PC-3 (cell line): ENCODE measurements at places on chromosomes 1 and 21. TPM values are rescaled to one million over a fixed set of nuclear protein-coding genes. Genes with fewer than 3 reads are reported as not detected.

Gene ZFP69B
- total RNA-seq: 2.5 and 3.0 TPM in 2 replicates

Gene CFHR3
- not detected in 2 replicates for total RNA-seq

Gene OR2AK2
- 0.11 TPM in 1 of 2 replicates, not detected in the other for total RNA-seq

Gene CCDC190
- total RNA-seq: 0.62 TPM in 1 of 2 replicates, not detected in the other

Gene MAP7D1
- total RNA-seq: 113 and 160 TPM in 2 replicates

Gene POU3F1
- total RNA-seq: not detected in 2 replicates

Gene FNBP1L
- 27.6 and 28.3 TPM in 2 replicates for total RNA-seq

Gene PTPRF
- 67.4 and 100 TPM in 2 replicates for total RNA-seq

Gene MAP10
- not detected in 2 replicates for total RNA-seq

Gene LIN28A
- not detected in 2 replicates for total RNA-seq

Gene ORC1
- total RNA-seq: 23.7 and 28.9 TPM in 2 replicates

Gene FALEC
- total RNA-seq: 0.73 TPM in 1 of 2 replicates, not detected in the other

Gene DBT
- 5.1 and 6.1 TPM in 2 replicates for total RNA-seq

Gene LRRC7
- 0.04 TPM in 1 of 2 replicates, not detected in the other for total RNA-seq

Gene NUDC
- 149 and 198 TPM in 2 replicates for total RNA-seq

Gene TCP10L
- 0.23 and 2.1 TPM in 2 replicates for total RNA-seq

Gene FCRL6
- total RNA-seq: not detected in 2 replicates

Gene WNT9A
- 22.2 and 36.6 TPM in 2 replicates for total RNA-seq

Gene TMEM69
- 26.6 and 28.5 TPM in 2 replicates for total RNA-seq

Gene PHACTR4
- total RNA-seq: 9.1 and 12.7 TPM in 2 replicates

Gene OR6N1
- total RNA-seq: not detected in 2 replicates

Gene PALMD
- total RNA-seq: 8.0 and 8.2 TPM in 2 replicates

Gene C1orf210
- 10.4 and 17.8 TPM in 2 replicates for total RNA-seq

Gene CD1E
- not detected in 2 replicates for total RNA-seq

Gene PPOX
- 21.8 and 22.9 TPM in 2 replicates for total RNA-seq

Gene TFAP2E
- total RNA-seq: 0.26 and 1.4 TPM in 2 replicates

Gene SYF2
- 29.8 and 31.0 TPM in 2 replicates for total RNA-seq

Gene FMO1
- total RNA-seq: not detected in 2 replicates

Gene AMY1C
- not detected in 2 replicates for total RNA-seq

Gene LDLRAD2
- not detected in 2 replicates for total RNA-seq

Gene MFAP2
- 1.8 and 3.1 TPM in 2 replicates for total RNA-seq

Gene IL23R
- not detected in 2 replicates for total RNA-seq

Gene ABCA4
- 0.23 and 0.29 TPM in 2 replicates for total RNA-seq

Gene KANK4
- total RNA-seq: not detected in 2 replicates

Gene RNU1-3
- total RNA-seq: under 0.01 TPM in 2 replicates

Gene COL11A1
- total RNA-seq: not detected in 2 replicates

Gene KLF17
- 0.26 and 0.58 TPM in 2 replicates for total RNA-seq

Gene OR2L8
- not detected in 2 replicates for total RNA-seq

Gene SHISAL2A
- total RNA-seq: not detected in 2 replicates

Gene LCE1A
- not detected in 2 replicates for total RNA-seq

Gene FNDC5
- total RNA-seq: 0.22 and 0.35 TPM in 2 replicates

Gene TRIM58
- 22.7 and 46.9 TPM in 2 replicates for total RNA-seq

Gene CHTOP
- 101 and 112 TPM in 2 replicates for total RNA-seq
